ENCODE measurements at places on chromosomes 2 and 18.

DNA sequence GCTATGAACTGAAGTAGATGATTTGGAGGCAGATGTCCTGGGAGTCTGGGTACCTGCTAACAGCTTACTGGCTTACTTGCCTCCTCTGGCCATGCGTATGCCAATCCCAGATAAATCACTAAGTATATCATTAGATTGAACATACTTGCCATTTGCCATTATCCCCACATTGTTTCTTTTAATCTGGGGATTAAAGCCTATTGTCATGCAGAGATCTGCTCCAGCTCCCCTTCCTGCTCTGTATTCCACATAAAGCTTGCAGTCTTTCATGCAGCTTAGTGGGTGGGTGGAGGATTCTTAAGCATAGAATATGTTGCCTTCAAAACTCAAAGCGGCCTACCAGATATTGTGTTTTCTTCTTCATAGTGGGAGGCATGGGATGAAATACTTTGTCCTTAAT is 311.8 kb upstream of the MMADHC start:
- DNase-seq = no peak

DNA sequence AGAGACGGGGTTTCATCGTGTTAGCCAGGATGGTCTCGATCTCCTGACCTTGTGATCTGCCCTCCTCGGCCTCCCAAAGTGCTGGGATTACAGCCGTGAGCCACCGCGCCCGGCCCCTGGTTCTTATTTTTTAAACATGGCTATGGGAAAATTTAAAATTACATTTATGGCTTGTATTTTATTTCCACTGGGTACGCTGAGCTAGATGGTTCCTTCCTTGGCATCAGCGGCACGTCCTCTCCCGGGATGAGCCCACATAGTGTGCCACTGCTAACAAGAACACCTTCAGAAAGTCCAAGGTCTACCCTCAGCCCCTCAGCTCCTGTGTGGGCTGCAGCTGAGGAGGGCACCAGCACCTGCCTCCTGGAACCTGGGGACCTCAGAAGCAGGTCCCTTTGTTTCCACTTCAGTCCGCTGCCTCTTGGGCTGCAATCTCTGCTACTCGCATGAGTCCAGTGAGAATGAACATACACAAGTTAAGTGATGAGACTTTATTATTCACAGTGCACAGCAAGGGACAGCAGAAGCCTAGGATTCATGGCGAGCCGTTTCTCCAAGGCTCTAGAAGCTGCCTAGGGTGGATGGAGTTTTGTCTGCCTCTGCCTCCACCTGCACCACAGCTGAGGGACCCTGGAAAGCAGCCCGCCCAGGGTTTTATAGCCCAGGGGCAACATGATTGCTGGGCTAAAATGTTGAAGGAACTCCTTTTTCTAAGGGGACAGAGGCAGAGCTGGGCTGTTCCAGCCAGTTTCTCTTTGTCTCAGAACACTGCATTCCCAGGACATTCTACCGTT is 107.5 kb upstream of the TEX51 start:
- no peak for DNase-seq

- peak; percentile 37 for DNase-seq
Measured at GRCh38 chr2:237978058-237978712, 11.4 kb downstream of the UBE2F start.

DNA sequence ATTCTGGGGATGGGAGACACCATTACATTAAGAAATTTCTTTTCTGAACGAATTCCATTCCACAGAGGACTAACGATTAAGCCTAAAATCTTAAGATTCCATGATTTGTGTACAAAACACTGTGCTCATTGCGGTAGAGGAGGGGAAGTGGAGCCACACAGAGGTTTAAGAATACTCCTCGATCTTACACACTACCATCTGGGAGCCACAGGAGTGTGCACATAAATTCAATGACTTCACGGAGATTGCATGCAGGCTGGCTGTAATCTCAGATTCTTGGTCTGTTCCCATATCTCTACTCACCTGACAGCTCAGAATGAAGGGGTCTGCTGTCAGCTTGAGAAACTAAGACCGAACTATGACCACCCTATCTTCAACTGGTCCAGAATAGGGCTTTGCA is 762 bp downstream of the VPS4B start:
- peak; percentile 15 for DNase-seq

GRCh38 chr2:223930103-223930976 is 14.8 kb downstream of the WDFY1 start:
- DNase-seq = no peak

DNA sequence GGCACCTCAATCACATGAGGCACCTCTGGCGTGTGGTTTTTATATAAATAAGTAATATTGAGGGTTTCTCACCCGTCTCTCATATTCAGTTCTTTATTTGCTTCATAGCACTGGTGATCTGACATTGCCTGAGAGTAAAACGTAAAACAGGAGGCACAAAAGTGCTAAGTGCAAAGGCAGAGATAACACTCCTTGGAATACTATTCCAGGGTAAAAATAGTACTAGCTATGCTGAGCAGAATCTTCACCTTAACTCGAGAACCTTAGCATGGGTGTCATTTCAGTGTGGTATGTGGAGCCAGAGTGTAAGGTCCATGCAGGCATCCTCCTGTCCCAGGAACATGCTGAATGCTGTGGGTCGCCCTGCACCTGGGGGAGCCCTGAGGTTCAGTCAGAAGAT is 26.9 kb downstream of the ZCCHC2 start:
- DNase-seq = no peak

- no peak for DNase-seq
Measured at GRCh38 chr2:231009236-231009919, 13.5 kb downstream of the SPATA3 start.

DNA sequence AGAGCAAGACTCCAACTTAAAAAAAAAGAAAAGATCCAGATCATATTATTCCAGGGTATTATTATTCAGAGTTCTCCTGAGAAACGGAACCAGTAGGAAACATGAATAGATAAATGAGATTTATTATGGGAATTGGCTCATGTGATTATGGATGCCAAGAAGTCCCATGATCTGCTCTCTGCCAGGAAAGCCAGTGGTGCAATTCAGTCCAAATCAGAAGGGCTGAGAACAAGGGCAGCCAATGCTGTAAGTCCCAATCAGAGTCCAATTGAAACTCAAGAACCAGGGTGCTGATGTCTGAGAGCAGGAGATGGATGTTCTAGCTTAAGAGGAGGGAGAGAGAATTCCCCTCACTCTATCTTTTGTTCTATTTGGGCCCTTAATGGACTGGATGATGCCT is 7.8 kb downstream of the SCYGR2 start:
- peak; percentile 56 for DNase-seq

DNA sequence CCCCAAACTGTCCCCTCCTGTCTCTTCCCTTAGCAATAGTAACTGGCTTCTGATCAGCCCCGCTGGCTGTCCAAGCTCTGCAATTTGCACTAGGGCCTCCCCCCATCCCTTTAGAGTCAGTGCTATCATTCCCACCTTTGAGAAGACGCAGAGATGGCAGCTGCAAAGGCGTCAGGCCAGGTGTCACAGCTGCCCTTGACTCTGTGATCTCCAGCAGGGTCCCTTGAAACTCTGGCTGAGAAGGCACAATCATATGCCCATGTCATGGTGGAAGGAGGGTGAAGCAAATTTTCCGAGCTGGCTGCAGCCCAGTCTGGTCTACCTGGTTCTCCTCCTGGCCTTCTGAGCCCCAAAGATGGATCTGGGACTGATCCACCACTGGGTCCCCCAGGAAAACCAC is 49.2 kb upstream of the TEX51 start:
- DNase-seq = no peak

DNA sequence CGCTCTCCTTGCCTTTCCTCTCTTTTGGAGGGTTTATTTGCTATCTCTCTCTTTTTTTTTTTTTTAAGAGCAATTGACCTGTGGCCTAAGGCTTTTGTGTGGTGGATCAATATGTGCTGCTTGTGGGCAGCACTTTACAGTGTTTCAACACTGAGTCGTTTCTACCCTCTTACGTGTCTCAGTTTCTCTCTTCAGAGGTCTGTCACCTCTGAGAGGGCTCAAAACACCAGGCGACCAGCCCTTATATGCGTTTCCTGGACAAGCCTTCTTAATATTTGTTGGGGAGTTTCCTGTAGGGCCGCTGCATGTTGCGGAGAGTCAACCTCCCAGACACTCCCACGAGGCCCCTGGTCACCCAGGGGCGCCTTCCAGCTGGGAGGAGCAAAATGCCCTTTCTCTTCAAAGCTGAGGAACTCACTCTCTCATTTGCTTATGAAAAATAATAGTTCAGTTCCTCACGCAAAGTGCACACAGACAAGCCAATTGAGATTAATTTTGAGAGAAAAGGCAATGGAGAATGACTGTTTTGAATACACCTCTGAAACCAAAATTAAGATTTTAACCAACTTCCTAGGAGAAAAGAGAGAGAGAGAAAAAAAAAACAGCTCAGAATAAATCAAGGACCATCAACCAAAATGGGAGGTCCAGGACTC is 96.3 kb upstream of the B3GNT2 start:
- DNase-seq = no peak

- no peak for DNase-seq
Measured at GRCh38 chr2:133937669-133938068, 316.2 kb upstream of the MGAT5 start.

- DNase-seq = no peak
Measured at GRCh38 chr2:174877751-174878150, 113.5 kb upstream of the CHRNA1 start.

- DNase-seq = peak; percentile 45
Measured at GRCh38 chr2:189425676-189426075, 15.6 kb upstream of the WDR75 start.

DNA sequence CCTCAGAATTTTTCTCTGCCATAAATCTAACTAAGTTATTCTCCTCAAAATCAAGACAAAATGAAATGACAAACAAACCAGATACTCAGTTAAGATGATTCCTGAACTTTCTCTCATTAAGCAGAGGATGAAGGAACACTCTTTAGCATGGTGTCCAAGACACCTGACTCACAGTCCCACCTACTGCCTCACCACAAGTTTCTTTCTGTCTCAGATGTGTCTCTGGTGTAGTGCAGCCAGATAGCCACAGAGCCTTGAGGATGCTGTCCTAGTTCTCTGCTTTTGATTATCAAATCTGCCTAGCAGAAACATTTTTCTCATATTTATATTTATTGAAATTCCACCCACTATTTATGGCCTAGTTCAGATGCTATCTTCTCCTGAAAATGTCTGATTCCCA is 103.6 kb upstream of the TMEM200C start:
- DNase-seq = no peak

DNA sequence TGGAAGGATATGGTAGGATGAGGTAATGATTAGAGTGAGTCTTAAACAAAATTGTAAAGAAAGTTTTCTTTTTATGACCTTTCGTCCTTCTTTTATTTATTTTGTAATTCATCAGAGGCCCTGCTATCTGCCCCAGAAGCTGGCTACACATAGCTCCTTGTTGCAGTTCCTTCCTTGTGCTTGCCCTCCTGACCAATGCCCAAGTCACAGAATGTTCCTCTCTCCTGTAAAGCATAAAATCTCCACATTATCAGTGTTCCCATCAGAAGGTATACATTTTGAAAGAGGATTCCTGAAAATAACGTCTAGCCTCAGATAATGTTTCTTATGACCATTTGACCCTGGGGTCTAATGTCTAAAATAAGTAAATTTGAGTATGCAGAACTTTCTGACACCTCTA is 78.3 kb downstream of the RND3 start:
- no peak for DNase-seq
